Activated CD4-positive, alpha-beta memory T cell treated with anti-CD3 and anti-CD28 coated beads for 36 hours (primary cell): ENCODE measurements at places on chromosomes 3 and 15.

GRCh38 chr3:44337248-44337785 is 1.2 kb upstream of the TCAIM start:
- DNase-seq, result no peak

- DNase-seq, result no peak
Measured at GRCh38 chr15:80605591-80606150, 89.4 kb upstream of the ABHD17C start.

DNA sequence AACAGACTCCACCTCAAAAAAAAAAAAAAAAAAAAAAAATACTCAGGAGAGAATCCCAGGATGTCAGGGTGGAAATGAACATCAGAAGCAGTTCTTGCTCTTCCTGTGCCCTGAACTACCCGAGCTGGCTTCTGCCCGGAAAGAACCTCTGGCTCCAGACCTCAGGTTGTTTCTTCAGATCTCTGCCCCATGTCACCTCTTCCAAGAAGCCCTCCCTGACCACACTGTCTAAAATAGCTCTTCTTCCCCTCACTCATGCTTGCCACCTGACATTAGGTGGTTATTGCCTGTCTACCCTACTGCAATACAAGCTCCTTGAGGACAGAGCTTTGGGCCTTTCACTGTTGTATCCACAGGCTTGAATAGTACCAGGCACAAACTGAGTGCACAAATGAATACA is 8.2 kb downstream of the TKT start:
- DNase-seq, result no peak

DNA sequence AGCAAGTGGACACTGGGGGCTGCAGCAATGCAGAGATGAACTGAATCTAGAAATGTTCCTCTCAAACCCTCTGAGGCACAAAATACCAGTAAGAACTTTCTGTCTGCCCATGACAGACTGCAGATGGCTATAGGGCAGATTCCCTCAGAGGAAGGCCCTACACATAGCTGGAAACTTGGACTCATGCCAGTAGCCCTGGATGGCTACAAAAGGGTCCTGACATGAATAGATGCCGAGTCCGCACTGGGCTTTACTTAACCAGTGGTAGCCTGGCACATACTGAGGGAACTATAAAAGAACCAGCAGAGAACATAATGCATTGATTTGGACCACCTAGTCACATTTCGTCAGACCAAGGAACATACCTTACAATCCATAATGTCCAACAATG is 66.7 kb downstream of the C3orf80 start:
- no peak for DNase-seq

GRCh38 chr3:9780458-9780812 is 10.7 kb upstream of the CAMK1 start:
- no peak for DNase-seq

DNA sequence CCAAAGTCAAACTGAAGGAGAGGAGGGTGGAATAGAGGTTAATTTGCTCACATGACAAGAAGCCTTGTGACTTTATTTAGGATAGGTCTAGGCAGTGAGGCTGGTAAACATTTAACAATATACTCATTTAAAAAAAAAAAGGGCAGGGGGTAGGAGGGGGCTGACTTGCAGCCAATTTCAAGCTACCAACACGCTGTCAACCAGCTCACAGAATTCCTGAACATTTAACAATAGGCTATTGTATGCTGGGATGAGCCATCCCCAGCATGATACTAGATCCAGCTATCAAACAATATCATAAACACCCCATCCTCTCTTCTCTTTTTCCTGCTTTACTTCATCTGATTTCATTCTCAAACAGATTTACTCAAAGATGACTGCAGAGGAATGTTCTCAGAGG is 1096.3 kb upstream of the CFAP20DC start:
- no peak for DNase-seq

GRCh38 chr15:80561500-80561899 is 133.6 kb upstream of the ABHD17C start:
- DNase-seq, result no peak

GRCh38 chr3:190676481-190676880 is 162.6 kb downstream of the IL1RAP start:
- no peak for DNase-seq

GRCh38 chr3:194404365-194405140 is 5.5 kb upstream of the GP5 start:
- DNase-seq, result peak; percentile 28

DNA sequence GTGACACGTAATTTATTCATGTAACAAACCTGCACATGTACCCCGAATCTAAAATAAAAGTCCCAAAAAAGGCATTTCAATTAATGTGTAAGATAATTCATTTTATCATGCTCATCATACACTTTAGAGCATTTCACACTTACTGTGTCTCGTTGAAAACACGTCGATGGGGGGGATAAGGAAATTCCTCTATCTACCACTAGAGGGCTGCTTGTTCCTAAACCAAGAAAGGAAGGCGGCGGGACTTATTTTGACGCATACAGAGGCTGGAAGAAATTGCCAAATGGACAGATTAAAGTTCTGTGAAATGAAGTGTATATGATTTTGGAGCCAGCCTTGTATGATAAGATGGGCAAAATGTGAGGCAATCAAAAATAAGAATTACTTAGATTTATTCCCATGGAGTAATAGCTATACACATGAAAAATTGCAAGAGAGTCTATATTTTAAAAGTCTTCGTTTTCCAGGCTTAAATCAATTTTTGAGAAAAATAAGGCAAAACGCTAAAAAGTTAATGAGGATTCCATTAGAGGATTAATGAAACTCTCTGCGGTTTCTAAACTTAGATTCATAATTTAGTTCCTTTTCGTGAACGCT is 346.8 kb downstream of the CNTN3 start:
- DNase-seq, result peak; percentile 9

- no peak for DNase-seq
Measured at GRCh38 chr3:166263460-166263859, 426.2 kb upstream of the BCHE start.

- peak; percentile 44 for DNase-seq
Measured at GRCh38 chr3:19866751-19867347, 67.2 kb downstream of the EFHB start.

DNA sequence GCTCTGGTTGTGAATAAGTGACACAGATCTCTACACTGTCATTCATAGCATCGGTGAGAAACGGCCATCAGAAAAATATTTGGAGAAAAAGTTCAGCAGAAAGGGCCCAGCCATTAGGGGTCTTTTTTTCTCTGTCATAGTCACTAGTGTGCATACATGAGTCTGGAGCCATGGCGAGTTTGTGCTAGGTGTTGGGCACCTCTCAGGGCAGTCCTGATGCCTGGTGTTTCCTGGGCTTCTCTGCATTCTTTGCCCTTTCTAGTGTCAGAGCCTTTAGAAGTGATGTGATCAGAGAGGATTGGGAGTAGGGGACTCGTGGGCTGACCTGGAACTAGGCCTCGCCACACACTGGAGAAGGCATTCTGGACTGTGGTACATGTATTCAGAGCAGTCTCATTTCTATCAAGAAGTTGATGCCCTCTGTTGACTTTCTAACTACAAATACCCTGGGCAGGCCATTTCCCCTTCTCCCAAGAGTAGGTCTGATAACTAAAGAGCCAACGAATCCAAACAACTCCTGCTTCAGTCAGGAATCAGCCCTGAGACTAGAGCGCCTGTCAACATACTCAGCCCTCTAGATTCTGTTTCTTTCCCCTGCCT is 1.6 kb downstream of the KY start:
- DNase-seq, result no peak

DNA sequence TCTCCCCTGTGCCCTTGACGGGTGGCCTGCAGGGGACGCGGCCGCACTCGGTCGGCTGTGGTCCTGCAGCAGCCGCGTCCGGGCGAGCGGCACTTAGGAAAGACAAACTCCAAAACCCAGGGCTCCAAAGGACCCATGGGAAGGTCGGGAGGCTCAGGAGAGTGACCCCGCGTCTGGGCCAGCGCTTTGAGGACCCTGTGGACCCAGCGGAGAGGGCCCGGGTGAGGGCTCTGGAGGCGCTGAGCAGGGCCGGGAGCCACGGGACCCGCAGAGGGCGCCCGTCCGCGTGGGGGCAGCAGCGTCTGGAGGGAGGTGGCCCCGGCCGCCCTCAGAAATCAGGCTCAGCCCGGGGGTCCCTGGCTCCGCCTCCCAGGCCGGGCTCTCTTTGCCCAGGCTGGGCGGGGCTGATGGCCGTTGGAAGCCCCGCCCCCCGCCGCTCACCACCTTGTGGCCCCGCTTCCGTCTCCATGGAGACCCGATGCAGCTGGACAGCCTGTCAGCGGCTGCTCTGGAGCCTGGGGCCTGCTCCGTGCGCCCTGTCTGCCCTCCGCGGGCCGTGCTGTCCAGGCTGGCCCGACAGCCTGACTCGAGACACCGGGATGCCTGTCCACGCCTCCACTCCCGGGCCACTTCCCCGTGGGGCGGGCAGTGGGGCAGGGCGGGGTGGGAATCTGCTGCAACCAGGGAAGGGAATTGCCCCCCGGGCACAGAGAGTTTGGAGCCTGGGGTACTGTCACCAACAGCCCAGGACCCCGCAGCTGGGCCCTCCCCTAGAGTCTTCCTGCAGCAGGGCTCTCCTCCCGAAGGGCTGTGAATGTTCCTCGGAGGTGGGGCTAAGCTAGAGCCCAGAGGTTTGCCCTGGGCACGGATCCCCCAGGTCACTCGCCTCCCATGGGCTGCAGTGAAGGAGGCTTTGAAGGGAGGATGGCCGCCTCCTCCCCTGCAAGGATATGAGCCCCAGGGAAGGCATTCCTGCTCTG is 34.8 kb upstream of the RPL32 start:
- peak; percentile 30 for DNase-seq

GRCh38 chr3:111802163-111802625 is 56.9 kb upstream of the PHLDB2 start:
- no peak for DNase-seq

DNA sequence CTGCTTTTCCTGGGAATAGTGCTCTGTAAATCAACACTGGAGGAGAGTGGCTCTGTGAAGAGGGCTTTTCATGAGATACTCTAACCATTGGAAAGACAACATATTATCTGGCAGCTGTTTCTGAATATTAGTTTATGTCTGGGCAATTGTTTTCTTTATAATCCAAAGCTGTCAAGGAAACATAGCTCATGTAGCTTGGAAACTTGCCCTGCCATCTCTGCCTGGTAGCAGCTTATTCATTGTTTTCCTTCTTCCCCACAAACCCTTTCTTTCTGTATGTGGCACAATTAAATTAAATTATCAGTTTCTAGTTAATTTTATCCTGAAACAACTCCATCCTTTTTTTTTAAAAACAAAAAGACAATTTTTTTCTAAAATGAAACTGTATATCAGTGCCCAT is 160.0 kb downstream of the EDEM1 start:
- no peak for DNase-seq

- no peak for DNase-seq
Measured at GRCh38 chr15:74318376-74319137, 48.9 kb downstream of the CYP11A1 start.

GRCh38 chr3:196602673-196603072 is 34.2 kb downstream of the FBXO45 start:
- DNase-seq, result no peak

- DNase-seq, result no peak
Measured at GRCh38 chr3:100149130-100149529, 34.8 kb upstream of the FILIP1L start.

DNA sequence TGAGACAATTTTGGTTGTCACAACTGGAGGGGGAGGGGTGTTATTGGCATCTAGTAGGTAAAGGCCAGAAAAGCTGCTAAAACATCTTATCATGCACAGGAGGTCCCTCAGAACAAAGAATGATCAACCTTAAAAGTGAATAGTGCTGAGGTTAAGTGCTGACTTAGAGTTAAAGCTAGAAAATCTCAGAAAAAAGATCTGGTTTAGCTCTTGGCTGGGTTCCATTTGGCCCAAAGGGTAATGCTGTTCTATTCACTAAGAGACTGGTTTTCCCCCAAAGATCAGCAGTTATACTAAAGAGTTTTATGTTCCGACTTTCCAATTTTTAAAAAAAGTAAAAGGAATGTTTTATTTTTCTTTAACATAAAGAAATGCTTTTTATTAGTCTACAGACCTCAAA is 15.6 kb downstream of the DCBLD2 start:
- no peak for DNase-seq

DNA sequence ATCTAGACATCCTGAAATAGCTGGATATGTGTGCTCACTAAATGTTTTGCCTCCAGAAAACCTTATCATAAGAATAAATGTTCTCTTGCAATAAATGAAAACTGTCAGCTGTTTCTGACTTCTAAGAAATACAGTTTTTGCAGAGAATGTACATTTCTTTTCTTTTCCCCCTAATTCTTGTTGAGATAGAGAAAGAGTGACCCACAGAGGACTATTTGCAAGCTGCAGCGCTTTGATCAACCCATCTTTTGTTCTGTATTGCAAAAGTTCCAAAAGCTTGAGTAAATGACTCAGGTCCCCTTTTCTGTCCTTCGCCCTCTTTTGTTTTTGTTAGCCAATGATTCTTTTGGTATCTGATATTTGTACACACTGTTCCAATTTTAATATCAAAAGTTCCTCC is 141.9 kb downstream of the BBX start:
- no peak for DNase-seq

DNA sequence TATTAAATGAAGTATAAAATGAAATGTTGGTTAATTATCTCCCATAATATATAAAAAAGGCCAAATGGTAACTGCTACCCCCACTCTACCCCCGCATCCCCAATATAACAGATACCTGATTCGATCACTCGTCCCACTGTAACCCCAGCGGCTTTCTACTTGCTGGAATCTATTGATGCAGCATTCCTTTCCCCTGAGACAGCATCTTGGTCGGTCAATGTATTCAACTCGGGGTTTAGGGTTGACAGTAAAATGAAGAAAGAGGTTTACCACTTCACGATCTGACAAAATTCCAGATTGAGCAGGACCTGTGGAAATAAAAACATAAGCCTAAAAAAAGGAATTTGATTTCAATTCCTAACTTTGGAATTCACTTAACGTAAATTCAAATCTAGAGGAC is 18.6 kb upstream of the C15orf40 start:
- no peak for DNase-seq

DNA sequence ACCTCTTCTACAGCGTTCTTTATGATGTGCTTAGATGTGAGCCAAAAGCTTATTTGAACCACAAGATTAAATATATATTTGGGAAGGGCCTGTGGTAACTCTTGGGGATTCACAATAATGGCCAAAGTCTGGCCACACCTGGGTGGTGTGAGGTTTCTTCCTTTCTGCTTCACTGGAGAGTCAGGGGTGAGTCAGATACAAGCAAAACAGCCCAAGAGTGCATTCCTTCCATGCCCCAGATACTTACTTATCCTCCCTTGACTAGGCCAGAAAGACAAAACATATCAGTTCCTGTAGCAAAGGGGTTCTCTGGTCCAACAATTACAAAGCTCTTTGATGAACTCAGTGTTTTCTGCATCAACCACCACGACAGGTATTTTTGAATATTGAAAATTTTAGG is 941 bp downstream of the ZBED2 start:
- DNase-seq, result no peak

GRCh38 chr3:10285272-10286132 is 7.2 kb downstream of the GHRL start:
- DNase-seq, result peak; percentile 55

DNA sequence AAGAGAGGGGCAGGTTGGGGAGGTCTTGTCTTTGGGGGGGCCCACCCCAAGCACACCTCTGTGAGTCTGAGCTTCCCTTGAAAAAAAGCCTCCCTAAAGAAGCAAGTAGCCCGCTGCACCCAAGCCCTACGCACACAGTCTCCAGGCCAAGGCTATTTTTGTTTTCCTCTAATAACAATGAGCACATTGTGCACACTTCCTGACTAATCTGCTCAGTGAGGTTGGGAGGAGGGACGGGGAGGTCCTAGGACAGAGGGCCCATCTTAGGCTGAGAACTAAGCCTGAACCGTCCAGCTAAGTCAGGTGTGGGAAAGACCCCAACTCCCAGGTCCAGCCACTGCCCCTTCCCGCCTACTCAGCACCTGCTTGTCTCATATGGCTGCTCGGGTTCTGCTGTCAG is 87.2 kb downstream of the HMG20A start:
- DNase-seq, result no peak

GRCh38 chr15:59657635-59658125 is 365 bp upstream of the GTF2A2 start:
- DNase-seq, result no peak
